AG20443 (cell line): ENCODE measurements at places on chromosomes 13 and 19.

DNA sequence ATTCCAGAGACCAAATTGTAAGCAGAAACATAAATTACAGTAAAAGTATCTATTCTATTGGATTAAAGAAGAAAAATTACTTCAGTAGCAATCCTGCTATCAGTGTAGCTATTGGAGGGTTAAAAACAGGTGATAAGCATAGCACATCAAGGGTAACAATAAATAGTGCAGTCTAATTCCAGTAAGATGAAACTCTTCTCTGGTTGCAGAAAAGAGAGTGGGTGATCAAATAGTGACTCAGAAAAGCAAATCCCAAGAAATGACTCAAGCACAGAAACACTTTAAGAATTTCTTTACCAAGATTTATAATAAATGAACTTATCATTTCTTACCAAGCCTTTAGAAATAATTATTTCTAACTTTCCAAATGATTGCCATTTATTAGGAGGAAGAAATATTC, 135.7 kb downstream of the LMO7 start:
- DNase-seq, result peak; percentile 50

DNA sequence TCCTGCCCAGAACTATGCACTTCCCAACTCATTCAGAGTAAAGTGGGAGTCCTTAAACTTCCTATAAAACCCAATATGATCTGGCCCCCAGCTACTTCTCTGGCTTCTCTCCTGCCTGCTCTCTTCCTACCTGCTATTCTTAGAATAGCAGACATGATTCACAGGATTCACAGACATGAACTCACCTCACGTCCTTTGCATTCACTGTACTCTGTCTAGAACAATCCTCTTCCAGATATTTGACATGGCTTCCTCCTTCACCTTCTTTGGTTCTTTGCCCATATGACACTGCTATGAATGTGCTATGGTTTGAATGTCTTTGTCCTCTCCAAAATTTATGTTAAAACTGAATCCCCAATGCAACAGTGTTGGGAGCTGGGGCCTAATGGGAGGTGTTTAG, 154.9 kb downstream of the UGGT2 start:
- DNase-seq, result no peak

DNA sequence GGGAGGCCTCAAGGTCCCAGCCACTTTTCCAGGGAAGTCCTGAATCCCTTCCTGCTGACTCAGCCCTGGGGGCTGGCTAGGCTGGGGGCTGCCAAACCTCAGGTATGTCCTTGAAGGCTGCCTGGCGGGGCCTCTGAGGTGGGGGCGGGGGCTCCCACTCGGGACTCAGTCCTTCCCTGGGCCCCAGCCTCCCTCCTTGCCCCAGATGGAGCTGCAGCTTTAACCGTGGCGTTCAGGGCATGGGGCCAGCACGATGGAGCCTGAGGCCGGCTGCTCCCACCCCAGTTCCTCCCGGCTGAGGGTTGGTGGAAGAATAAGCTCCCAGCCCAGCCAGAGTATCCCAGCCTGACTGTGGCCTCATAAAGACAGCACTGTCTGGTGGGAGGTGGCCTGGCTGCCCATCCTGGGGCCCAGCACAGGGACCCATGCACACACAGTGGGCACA, 12.4 kb downstream of the CILP2 start:
- peak; percentile 56 for DNase-seq

GRCh38 chr13:50526661-50527071, 316.8 kb downstream of the DLEU7 start:
- DNase-seq, result no peak
